ENCODE measurements at places on chromosomes 5 and 9.
A peak's percentile ranks its signal among the peaks of the same experiment; 100 is the strongest.

DNA sequence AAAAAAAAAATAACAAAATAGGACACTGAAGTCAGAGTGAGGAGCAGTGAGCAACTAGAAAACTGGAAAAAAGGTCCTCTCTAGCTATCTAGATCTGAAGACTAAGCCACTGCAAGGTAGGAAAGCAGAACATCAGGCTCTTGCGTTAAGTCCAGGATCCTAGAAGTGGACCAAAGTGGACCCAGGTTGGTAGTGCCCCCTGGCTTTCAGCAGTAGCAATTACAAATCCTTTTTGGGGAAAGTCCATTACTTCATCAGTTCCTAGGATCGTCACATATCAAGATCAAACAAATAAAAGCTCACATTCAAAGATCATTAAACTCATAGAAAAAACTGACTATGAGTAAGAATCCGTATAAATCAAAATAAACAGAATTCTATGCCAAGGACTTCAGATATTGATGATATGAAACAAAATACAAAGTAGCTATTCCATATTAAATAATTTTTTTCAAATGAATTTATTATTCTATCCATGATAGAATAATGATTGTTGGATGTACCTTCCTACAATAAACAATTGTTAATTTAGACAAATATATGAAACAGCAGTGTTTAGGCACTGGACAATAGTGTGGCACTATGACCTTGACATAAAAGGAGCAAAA lies 6.5 kb upstream of the RICTOR start:
- DNase-seq, result peak; percentile 34

GRCh38 chr9:113364951-113365350 lies 11.8 kb downstream of the HDHD3 start:
- DNase-seq, result no peak

- DNase-seq, result peak; percentile 5
These were observed 11.4 kb upstream of the GRIN1 start for GRCh38 chr9:137127301-137128157.

DNA sequence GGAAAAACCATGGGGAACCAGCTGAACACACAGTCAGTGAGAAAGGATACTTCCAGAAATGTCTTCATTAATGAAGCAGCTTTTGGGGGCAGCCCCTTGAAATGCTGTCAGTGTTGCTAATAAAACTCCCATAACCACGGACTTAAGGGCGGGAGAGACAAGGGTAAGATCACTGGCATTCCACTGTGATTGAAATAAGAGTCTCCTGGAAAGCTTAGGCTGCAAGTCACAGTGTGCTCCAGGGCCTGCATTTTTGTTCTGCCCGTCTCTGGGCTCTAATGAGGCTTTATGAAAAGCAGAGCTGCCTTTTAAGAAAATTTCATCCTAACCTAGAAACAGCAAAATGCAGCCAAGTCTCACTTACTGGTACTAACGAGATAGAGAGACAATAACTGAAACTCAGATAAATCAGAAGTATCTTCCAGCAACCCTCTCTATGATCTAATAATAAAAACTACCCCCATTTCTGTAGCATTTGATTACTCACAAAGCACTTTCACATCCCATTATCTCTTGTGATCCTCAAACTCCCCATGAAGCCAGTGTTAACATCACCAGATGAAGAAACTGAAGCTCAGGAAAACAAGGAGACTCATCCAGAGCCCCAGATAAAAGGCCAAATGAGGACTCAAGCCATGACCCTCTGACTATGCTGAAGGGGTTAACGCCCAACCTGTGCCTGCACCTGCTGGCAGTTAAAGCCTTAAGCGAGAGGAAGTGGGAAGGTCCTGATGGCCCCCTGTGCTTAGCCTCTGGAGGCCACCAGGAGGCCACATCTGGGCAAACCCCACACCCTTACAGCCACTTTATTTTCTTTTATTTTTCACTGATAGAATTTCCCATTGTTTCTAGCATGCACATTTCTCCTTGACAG lies 37.5 kb downstream of the SPOCK1 start:
- no peak for DNase-seq

DNA sequence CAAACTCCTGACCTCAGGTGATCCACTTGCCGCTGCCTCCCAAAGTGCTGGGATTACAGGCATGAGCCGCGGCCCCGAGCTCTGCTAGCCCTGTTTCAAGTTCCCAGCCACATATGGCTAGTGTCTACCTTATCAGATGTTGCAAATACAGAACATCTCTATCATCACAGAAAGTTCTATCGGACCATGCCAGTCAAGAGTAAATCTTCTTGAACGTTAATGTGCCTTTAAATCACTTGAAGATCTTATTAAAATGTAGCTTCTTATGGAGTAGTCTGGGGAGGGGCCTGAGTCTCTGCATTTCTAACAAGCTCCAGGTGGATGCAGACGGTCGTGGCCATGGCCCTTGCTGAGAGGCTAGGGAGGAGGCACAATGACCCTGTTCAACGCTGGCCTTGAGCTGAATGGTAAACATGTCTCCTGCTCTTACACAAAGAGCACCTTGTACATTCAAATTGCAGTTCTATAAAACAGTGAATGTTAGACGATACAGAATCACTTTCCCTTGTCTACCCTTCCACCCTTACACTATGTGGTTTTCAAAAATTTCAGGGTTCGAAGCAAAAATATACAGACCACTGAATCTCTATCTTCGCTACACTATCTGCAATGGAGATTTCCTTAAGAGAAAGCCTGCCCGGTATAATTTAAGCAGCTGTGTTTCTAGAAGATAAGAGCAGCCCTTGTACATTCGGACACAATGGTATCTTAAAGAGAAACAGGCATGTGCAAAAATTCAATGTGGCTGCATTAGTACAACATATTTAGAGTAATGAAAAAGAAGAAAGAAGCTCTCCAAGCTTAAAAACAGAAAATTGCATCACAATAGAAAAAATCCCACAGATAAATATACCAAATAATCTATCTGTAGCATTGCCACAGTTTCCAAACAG lies 114.1 kb downstream of the FRMD3 start:
- no peak for DNase-seq

- no peak for DNase-seq
These were observed 196.4 kb downstream of the TLE4 start for GRCh38 chr9:79768194-79768593.

DNA sequence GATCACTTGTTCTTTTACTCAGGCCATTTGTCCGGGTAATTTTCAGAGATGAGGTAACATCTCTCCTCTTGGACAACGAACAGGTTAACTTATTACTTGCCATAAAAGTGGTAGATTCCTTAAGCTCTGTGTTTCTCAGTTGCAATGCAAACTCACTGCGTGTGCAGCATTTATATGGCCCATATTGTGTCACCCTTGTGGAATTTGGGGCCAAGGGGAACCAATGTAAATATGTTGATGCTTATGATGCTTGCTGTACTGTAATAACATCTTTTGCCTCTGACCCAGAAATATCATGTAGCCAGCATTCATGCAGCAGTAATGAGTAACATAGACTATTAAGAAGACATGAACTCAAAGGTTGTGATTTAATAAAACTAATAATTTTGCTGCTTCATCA lies 175.8 kb downstream of the ADAMTS6 start:
- DNase-seq, result no peak

DNA sequence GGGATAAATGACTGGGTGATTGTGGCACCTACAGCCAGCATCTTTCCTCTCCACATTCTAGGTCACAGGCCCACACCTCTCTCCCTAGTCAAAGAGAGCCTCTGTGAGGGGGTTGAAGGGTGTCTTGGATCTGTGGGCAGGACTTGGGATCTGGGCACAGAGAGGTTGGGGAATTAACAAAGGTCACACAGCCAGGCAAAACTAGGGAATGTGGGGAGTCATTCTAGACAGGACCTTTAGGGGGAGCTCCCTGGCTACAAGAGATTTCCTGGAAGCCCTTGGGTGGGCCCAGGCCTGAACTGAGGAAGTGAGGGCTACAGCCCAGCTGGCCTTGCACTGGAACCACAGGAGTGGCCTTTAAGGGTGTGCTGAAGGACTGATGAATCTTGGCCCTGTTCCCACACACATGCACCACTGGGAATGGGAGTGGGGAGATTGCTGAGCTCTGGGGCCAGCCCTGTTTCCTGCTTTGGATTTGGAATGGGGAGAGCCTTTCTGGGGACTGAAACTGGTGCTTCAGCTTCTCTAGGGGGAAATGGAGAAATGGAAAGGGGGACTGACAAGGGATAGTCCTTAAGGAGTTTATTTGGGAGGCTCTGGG lies 12.4 kb upstream of the CXXC5 start:
- DNase-seq, result peak; percentile 59

DNA sequence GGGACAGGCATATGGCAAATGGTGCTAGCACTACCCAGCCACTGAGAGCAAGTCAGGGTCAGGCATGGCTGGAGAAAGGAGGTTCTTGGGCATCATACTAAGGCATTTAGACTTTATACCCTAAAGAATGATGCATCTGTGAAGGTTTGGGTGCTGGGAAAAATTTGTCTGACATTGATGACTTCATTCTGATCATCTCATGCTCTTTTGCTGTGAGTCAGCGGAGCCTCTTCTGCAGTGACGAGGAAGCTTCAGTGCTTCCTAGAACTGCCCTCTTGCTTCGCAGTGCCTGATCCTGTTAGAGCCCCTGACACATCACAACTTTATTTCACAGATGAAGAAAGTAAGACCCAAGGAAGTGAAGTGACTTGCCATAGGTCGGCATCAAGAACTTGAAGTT lies 266.6 kb upstream of the GAS1 start:
- DNase-seq, result no peak

DNA sequence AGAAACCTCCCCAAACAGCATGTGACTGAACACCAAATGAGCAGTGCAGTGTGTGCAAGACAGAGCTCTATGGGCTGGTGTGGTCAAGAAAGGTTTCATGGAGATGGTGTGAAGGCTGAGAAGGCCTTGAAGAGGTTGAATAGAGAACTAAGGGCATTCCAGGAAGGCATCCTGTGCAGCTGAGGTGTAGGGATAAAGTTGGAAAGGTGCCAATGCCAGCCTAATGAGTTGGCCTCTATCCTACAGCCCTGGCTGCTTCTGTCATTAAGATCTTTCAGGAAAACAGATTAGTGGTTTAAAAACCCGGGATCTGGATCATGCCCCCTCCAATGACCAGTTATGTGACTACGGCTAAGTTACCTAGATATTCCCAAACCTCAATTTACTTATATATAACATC lies 4.0 kb downstream of the HDAC3 start:
- no peak for DNase-seq

- DNase-seq, result no peak
These were observed 292.4 kb downstream of the TRIM32 start for GRCh38 chr9:116979456-116979855.

- DNase-seq, result no peak
These were observed 1.1 kb downstream of the ATPSCKMT start for GRCh38 chr5:10248378-10249260.

GRCh38 chr5:79109527-79110492 lies 1.8 kb upstream of the BHMT start:
- no peak for DNase-seq

DNA sequence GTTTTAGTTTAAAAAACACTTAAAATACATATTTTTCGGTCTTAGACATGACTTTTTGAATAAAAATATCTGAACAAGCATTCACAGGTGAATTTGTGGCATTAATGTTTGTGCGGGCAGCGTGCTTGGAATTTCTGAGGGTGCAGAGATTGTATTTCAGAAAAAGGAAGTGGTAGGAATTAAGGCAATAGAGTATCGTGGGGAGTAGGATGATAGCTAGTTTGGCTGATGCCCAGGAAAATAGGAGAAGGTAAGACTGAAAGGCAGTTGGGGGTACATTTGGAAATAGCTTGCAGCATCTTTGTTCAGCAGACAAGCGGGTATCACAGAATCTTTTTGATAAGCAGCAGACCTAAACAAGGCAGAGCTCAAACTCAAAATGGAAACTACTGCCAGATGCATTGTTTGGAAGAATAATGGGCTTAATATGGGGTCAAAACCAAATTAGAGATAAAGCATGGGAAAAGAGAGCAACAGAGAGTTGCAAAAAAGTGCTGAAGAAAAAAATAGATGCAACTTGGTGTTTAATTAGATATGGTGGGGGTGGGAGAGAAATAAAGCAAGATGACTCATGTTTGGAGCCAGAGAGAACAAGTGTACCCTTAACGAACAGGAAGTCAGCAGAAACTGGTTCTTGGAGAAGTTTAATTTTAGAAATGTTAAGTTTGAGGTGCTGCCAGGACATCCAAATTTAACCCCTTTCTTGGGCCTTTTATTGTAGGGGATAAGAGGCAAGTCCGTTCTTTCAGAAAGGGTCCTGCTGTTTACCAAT lies 85.7 kb upstream of the ARRDC3 start:
- no peak for DNase-seq

- DNase-seq, result peak; percentile 86
These were observed 1.6 kb upstream of the SEMA6A start for GRCh38 chr5:116576053-116576713.

GRCh38 chr9:118896324-118897000 lies 472.8 kb downstream of the BRINP1 start:
- peak; percentile 17 for DNase-seq

DNA sequence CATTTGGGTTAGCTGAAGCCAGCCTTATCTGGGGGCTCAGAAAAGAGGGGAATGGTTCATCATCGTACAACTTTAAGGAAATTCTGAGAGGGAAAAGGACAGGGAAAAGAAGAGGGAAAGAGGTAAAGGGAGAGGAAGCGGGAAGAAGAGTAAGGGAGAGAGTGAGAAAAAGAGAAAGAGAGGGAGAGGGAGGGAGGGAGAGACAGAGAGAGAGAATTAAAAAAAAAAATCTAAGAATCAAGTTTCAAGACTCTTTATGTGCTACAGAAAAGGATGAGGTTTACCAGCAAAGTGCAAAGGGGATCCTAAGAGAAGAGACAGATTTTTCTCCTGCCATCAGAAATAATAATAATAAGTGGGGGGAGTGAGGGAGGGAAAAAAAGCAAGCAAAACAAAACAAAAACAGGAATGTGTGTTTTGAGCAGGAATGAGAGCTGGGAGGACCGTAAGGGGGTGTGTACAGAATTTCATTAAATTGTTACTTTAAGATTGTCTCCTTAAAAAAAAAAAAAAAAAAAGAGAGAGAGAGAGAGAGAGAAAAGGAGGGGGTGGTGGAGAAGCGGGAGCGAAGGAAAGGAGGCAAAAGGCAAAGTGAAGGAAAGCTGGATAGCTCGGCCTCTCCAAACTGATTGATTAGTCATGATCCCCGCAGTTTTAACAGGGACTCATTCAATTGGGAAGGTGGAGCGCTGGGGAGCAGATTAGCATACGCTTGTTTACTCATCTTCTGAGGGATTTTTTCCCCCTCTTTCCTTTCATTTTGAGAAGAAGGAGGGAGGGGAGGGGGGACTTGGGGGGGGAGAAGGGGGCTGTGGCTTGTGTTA lies 438 bp upstream of the PAPPA start:
- no peak for DNase-seq

DNA sequence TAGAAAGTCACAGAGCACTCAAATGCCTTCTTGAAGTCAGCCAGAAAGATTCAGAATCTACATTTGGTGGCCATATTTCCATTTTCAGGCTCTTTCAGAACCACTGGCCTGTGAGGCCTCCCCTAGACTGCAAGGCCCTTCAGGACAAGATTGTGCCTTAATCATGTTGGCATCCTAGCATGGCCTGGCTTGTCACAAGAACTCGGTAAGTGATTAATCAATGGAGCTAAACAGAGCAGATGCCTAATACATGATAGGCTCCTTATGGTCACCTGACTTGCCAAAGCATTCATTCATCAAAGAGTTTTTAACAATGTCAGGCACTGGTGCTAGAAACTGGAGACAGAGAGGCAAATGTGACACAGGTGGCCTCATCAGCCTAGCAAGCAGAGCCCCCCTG lies 70.3 kb downstream of the PGM5 start:
- DNase-seq, result no peak
